ENCODE measurements at places on chromosomes 5 and 9.

GRCh38 chr9:105742088-105742487 is 47.7 kb downstream of the TMEM38B start:
- no peaks in the 10 kb centered on the region for H3K4me1 ChIP-seq
- no peak overlapping the region for H3K27ac ChIP-seq
- peaks cover 33% of the 10 kb centered on the region for H3K36me3 ChIP-seq
- DNase-seq = no peak
- no peaks in the 10 kb centered on the region for H3K27me3 ChIP-seq
- H3K4me3 ChIP-seq = no peak overlapping the region

- peaks cover 4% of the 10 kb centered on the region for H3K4me1 ChIP-seq
- H3K36me3 ChIP-seq = no peaks in the 10 kb centered on the region
Observed at GRCh38 chr9:97848215-97848479, 4.9 kb upstream of the FOXE1 start.

DNA sequence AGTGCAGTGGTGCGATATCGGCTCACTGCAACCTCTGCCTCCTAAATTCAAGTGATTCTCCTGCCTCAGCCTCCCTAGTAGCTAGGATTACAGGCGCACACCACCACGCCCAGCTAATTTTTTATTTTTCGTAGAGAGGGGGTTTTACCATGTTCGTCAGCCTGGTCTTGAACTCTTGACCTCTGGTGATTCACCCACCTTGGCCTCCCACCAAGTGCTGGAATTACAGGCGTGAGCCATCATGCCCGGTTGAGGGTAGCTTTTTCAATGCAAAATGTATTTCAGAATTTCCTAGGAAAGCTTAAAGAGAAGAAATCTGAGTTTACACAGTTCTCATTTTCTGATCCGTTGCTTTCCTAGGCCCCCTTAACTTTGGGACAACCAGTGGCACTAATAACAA is 15.7 kb downstream of the BDP1 start:
- peaks cover 9% of the 10 kb centered on the region for H3K36me3 ChIP-seq
- no peak overlapping the region for H3K27ac ChIP-seq
- no peak overlapping the region for H3K4me3 ChIP-seq
- H3K4me1 ChIP-seq = peaks cover 2% of the 10 kb centered on the region
- DNase-seq = no peak
- no peaks in the 10 kb centered on the region for H3K27me3 ChIP-seq

DNA sequence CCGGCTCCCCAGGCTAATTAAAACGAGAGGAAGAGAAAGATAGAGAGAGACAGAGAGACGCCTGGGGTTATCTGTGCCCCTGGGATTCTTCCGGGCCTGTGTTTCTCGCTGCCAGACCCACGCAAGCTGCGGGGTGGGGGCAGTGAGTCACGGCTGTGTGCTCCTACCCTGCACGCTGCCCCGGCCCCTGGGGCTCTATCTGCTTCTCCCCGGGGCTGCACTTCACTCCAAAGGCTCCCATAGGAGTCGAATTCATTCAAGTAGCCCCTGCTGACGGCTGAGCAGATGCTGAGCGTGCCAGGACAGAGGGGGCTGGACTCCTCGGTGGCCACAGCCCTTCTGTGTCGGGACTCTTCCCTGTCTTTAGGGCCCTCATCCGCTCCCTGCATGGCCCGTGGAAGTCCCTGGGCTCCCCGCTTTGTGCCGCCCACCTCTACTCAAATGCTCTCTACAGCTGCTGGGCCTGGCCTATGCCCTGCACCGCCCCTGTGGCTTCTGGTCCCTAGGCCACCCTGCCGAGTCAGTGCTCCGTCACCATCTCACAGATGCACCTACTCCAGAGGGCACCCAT is 22.8 kb downstream of the SARDH start:
- H3K27me3 ChIP-seq = peaks cover 28% of the 10 kb centered on the region
- H3K4me1 ChIP-seq = peaks cover 2% of the 10 kb centered on the region
- H3K27ac ChIP-seq = no peak overlapping the region
- no peak for DNase-seq

DNA sequence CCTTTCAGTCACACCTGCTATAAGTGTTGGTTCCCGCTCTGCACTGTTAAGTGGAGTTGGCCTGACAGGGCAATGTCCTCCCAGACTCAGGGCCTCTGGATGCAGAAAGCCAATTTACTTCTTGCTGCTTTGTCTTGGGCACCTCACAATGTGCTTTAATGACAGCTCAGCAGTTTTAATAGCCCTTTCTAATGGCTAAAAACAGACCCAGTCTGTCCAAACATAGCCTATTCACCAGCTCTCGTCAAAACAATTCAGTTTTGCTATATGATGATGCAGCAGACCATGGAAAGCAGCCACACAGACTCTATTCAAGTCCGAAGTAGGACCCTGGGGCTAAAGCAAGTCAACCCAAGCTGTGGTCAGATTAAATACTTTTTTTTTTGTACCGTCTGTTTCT is 529.1 kb upstream of the SEMA6A start:
- no peak overlapping the region for H3K4me3 ChIP-seq
- H3K4me1 ChIP-seq = no peaks in the 10 kb centered on the region
- no peaks in the 10 kb centered on the region for H3K36me3 ChIP-seq
- DNase-seq = no peak
- H3K27me3 ChIP-seq = no peaks in the 10 kb centered on the region
- no peak overlapping the region for H3K27ac ChIP-seq

DNA sequence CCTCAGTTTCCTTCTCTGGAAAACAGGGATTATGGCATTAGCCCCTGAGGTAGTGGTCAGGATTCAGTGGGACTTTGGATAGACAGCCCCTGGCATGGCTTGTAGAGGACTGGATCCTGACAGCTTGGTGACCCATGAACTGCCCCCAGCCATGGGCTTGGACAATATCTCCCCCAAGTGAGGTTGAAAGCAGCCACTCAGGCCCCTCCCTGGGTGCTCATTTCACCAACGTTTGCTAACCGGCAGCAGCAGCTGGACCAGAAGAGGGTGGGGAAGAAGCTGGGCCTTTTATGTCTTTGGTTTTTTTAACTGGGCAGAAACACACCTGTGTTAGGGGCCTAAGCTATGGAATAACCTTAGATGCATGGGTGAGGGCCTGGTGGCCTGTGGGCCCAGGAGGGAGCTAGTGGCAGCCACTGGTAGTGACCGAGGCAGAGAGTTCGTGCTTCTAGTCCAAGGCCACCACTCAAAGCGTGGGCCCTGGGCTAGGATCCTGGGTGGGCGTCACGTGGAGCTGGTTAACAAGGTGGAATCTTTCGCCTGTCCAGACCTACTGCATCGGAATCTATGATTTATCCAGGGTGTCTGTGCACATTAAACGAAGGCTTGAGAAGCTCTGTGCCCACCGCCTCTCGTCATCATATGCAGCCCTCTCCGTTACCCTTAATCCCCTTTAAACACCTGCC is 1.9 kb downstream of the SLC2A8 start:
- H3K27me3 ChIP-seq = peaks cover 3% of the 10 kb centered on the region
- H3K36me3 ChIP-seq = peaks cover 2% of the 10 kb centered on the region
- no peak overlapping the region for H3K27ac ChIP-seq
- H3K4me1 ChIP-seq = peaks cover 9% of the 10 kb centered on the region
- H3K4me3 ChIP-seq = peak overlapping the region; percentile 85
- DNase-seq = no peak

DNA sequence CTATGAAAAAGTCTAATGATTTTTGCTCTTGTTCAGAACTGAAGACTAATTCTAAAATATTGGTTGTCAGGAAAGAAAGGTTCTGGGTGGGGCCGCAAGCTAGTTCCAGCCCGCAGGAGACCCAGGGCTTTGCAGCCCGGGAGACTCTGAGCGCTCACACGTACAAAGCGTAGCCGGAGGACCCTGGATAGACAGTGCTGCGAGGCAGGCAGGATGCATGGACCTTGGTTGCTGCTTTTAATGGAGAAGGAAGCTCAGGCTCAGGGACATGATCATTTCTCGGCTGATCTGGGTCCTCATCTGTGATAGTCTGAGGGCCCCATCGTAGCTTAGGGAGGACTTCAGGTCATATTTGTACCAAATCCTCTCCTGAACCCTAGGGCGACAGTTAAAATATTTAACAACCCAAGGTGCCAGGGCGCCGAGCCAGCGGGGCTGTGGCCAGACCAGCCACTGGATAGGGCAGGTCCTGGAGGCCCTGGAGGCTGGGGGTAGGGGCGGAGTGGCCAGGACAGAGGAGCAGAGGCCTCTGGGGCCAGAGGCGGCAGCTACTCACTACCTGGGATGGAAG is 70.1 kb upstream of the UNC5A start:
- peaks cover 21% of the 10 kb centered on the region for H3K27me3 ChIP-seq
- H3K4me1 ChIP-seq = peaks cover 10% of the 10 kb centered on the region
- H3K27ac ChIP-seq = no peak overlapping the region
- H3K4me3 ChIP-seq = no peak overlapping the region
